ENCODE measurements at places on chromosomes 12 and 14. TPM values are rescaled to one million over a fixed set of nuclear protein-coding genes. Genes with fewer than 3 reads are reported as not detected.
A peak's percentile ranks its signal among the peaks of the same experiment; 100 is the strongest.

The C14orf39 gene
- 0.55 TPM for total RNA-seq

The COCH gene
- total RNA-seq = 22.4 TPM

The RACGAP1 gene
- 38.4 TPM for total RNA-seq

The FAM90A1 gene
- total RNA-seq = 0.22 TPM

The BTG1 gene
- total RNA-seq = 15.5 TPM

DNA sequence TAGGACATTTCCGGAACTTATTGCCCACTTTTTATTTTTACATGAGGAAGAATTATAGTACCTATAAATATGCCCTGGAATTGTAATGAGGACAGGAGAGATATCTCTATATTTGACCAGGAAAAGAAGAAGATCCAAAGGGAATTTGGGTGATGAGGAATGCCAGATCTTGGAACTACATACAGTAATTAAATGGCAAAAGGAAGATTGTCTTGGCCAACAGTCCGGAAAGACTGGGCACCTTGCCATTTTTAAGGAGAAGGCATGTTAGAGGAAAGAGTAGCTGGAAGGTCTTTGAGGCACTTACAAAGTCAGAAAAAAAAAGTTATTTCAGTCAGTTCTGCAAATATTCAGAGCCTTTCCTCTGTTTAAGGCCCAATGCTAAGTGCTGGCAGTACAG, 616.4 kb downstream of the MED13L start:
- no peak overlapping the region for H3K4me3 ChIP-seq
- no peaks in the 10 kb centered on the region for H3K36me3 ChIP-seq
- H3K27me3 ChIP-seq = no peaks in the 10 kb centered on the region

DNA sequence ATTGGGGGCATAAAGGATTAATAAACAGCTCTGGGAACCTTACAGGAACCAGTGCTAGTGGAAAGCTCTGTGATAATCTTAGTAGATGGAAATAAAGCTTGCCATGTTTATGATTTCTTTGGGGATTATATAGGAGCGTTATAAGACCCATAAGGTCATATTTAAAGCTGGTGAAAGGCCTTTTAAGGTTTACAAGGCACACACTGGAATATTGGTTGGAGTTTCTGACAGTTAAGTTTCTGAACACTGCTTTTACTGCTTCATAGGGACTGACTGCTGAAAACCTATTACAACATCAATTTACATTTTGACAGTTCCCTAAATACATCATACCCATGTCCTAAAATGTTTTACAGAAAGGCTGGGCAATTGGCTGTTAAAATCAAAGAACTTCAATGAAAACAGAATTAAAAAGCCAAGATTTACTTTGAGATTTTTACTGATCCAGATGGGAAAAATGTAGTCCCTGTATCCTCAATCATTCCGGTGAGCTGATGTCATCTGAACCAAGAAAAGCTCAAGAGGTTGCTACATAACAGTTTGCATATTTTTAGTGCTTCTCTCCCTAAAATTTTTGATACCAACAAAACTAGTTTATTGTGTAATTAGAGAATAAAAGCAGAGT, 153.7 kb upstream of the IGF1 start:
- DNase-seq = no peak
- no peaks in the 10 kb centered on the region for H3K36me3 ChIP-seq
- H3K27ac ChIP-seq = no peak overlapping the region
- H3K4me1 ChIP-seq = no peaks in the 10 kb centered on the region
- no peak overlapping the region for H3K4me3 ChIP-seq
- H3K27me3 ChIP-seq = no peaks in the 10 kb centered on the region

DNA sequence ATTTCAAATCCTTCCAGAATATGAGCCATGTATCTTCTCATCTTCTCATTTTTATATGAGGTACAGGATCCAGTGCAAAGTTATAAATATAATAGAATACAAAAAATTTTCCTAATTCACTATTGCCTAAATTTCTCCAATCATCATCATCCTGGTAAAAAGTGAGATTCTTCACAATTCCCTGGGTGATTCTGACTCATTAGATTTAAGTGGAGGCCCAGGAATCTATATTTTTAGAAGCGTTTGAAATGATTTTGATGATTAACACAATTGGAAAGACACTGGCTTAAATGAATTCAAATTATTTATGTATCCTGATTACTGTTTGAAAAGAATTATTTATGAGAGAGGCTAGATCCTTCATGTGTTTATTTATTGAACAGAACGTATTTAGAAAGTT, 380.3 kb upstream of the PDE3A start:
- no peak overlapping the region for H3K27ac ChIP-seq
- peaks cover 7% of the 10 kb centered on the region for H3K4me1 ChIP-seq
- no peaks in the 10 kb centered on the region for H3K36me3 ChIP-seq
- no peak for DNase-seq

DNA sequence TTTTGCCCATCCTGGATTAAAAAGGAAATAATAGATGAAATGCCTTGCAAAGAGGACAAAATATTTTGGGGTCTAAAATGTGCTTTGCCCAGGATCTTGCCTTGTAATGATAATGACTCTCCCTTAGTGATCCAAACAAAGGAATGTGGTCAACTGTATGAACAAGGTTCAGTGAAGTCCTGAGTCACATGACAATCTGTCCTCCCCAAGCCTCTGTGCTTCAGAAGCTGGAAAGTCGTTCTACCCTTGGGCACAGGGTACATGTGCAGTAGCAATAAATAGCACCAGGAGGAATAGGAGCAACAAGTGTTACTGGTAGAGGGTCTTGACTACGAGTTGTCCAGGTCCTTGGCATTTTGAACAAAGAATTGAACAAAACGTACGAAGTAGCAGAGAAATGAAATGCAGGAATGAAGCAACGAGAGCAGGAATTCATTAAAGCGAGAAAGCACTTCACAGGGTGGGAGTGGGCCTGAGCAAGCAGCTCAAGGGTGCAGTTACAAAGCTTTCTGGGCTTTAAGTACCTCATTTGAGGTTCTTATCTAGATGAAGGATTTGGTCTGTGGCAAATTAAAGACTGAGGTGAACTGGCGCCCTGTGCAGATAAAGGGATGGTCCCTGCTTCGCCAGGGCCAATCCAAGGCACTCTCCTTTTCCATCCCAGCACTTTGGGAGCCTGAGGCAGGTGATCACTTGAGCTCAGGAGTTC, 65.8 kb downstream of the RESF1 start:
- H3K36me3 ChIP-seq = no peaks in the 10 kb centered on the region
- DNase-seq = no peak

- no peaks in the 10 kb centered on the region for H3K36me3 ChIP-seq
- no peak for DNase-seq
- peaks cover 10% of the 10 kb centered on the region for H3K4me1 ChIP-seq
These were observed 114.1 kb upstream of the PRMT8 start for GRCh38 chr12:3376779-3377455.

DNA sequence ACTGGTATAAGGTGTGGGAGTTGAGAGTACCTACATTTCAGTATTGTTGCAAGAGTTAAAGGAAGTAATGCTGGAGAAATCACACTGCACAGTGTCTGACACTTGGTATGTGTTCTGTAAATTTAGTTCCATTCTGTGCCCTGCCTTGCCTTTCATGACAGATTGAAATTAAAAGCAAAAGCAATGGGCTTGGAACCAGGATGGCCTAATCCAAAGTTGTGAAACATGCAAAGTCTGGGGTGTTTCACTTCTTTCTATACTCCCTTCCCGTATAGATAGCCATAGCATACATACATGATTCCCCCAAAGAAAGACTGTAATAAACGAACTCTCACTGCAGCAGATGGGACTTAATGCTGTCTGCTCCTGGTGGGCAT, 281.1 kb downstream of the NRXN3 start:
- H3K27ac ChIP-seq = no peak overlapping the region
- H3K36me3 ChIP-seq = no peaks in the 10 kb centered on the region
- H3K4me3 ChIP-seq = no peak overlapping the region
- no peaks in the 10 kb centered on the region for H3K4me1 ChIP-seq
- no peaks in the 10 kb centered on the region for H3K27me3 ChIP-seq

- peak overlapping the region; percentile 22 for H3K27ac ChIP-seq
- H3K36me3 ChIP-seq = no peaks in the 10 kb centered on the region
- peak; percentile 77 for DNase-seq
- peaks cover 5% of the 10 kb centered on the region for H3K4me1 ChIP-seq
- no peak overlapping the region for H3K4me3 ChIP-seq
- no peaks in the 10 kb centered on the region for H3K27me3 ChIP-seq
These were observed 98.9 kb downstream of the DENND5B start for GRCh38 chr12:31491841-31492598.

DNA sequence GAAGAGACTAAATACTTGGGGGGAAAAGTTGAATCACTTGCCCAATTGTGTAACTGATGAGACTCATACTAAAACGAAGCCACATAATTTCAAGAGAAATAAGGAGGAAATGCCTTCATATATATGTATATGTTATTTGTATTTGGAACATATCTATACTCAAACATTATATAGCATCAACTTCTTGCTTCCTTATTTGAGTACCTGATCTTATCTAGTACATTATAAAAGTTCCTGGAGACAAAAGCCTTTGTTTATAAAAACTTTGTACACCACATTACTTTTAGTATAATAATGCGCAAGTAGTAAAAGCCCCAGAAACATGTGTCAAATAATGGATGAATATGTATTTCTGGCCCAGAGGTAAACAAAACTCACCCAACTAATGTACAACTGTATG, 92.0 kb downstream of the SLC2A13 start:
- no peaks in the 10 kb centered on the region for H3K36me3 ChIP-seq
- no peak overlapping the region for H3K27ac ChIP-seq
- H3K4me3 ChIP-seq = no peak overlapping the region
- no peaks in the 10 kb centered on the region for H3K27me3 ChIP-seq
- no peak for DNase-seq
- no peaks in the 10 kb centered on the region for H3K4me1 ChIP-seq
